ENCODE measurements at places on chromosomes 7 and 10.
A peak's percentile ranks its signal among the peaks of the same experiment; 100 is the strongest.

- no peak for DNase-seq
- H3K36me3 ChIP-seq, result no peaks in the 10 kb centered on the region
- H3K27me3 ChIP-seq, result no peaks in the 10 kb centered on the region
- H3K27ac ChIP-seq, result no peak overlapping the region
Observed at GRCh38 chr10:97729014-97729413, 7.9 kb upstream of the ZFYVE27 start.

GRCh38 chr10:80485946-80486764 lies 32.0 kb downstream of the TSPAN14 start:
- H3K27me3 ChIP-seq, result no peaks in the 10 kb centered on the region
- H3K4me3 ChIP-seq, result no peak overlapping the region
- DNase-seq, result peak; percentile 45
- H3K36me3 ChIP-seq, result no peaks in the 10 kb centered on the region
- H3K4me1 ChIP-seq, result peaks cover 3% of the 10 kb centered on the region
- H3K27ac ChIP-seq, result peak overlapping the region; percentile 55

- no peak overlapping the region for H3K4me3 ChIP-seq
- H3K27ac ChIP-seq, result no peak overlapping the region
- H3K4me1 ChIP-seq, result no peaks in the 10 kb centered on the region
- no peaks in the 10 kb centered on the region for H3K36me3 ChIP-seq
- H3K27me3 ChIP-seq, result no peaks in the 10 kb centered on the region
- no peak for DNase-seq
Observed at GRCh38 chr7:12315049-12315448, 88.6 kb downstream of the VWDE start.

DNA sequence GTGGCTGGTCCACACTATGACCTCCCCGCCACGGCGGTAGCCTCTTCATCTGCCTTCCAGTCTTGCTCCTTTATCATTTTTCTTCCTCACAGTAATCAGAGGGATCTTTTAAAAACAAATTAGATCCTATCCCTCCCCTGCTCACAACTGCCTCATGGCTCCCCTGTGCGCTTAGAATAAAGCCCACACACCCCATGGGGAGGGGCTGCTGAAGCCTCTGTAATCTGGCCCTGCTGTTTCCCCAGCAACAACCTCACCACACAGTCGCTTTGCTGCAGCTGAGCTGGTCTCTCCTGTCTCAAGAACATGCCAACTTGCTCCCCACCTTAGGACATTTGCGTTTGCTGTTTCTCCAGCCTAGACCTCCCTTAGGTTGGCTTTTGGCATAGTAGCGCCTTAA lies 41.0 kb downstream of the SP8 start:
- DNase-seq, result no peak
- no peak overlapping the region for H3K27ac ChIP-seq
- no peaks in the 10 kb centered on the region for H3K4me1 ChIP-seq
- no peaks in the 10 kb centered on the region for H3K27me3 ChIP-seq

GRCh38 chr10:97571622-97572021 lies 957 bp upstream of the ANKRD2 start:
- DNase-seq, result no peak
- no peaks in the 10 kb centered on the region for H3K36me3 ChIP-seq
- H3K4me3 ChIP-seq, result no peak overlapping the region
- H3K27ac ChIP-seq, result no peak overlapping the region

DNA sequence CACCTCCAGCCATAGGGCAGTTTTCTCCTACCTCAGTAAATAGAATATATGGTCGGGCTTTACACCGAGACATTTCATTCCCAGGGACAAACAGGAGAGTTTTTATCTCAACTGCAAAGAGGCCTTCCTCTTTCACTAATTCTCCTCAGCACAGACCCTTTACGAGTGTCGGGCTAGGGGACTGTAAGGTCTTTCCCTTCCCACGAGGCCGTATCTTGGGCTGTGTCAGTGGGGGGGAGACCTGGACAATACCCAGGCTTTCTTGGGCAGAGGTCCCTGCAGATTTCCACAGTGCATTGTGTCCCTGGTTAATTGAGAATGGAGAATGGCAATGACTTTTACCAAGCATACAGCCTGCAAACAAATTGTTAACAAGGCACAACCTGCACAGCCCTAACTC lies 13.2 kb upstream of the ZNF488 start:
- H3K27ac ChIP-seq, result no peak overlapping the region
- DNase-seq, result no peak
- no peaks in the 10 kb centered on the region for H3K4me1 ChIP-seq
- H3K4me3 ChIP-seq, result no peak overlapping the region
- no peaks in the 10 kb centered on the region for H3K27me3 ChIP-seq

DNA sequence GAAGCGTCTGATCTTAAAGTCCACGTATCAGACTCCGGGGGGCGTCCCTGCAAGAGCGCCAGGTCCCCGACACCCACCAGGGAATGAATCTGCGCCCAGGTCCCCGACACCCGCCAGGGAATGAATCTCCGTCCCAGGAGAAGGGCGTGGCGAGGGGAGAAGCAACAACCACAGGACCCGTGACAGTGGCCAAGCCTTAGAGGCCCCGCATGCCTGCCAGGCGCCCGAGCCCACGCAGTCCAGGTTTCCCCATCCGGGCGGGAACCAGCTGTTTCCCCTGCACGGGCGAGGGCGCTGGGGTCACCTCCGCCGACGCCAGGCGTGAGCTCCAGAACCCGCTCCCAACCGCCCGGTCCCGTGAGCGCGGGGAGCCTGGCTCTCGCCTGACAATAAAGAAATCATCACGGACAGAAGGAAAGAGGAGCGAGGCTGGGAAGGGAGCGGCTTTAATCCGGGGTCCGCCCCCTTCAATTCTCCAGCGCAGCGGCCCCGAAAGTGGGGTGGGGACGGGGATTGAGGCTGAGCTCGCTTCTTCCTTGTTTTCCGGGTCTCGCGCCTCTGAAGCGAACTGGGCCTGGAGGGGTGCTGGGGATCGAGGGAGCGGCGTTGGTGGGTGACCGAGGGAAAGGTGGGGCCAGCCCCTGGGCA lies 29.0 kb upstream of the BMS1 start:
- peaks cover 5% of the 10 kb centered on the region for H3K4me1 ChIP-seq
- H3K27me3 ChIP-seq, result peaks cover 21% of the 10 kb centered on the region
- peak overlapping the region; percentile 58 for H3K4me3 ChIP-seq

Measured in Peyer's patch (tissue), 4 donors.